ENCODE measurements at places on chromosomes 11 and 22. TPM values are rescaled to one million over a fixed set of nuclear protein-coding genes. Genes with fewer than 3 reads are reported as not detected.

SLC25A45 gene
- total RNA-seq = 0.47 TPM

DNA sequence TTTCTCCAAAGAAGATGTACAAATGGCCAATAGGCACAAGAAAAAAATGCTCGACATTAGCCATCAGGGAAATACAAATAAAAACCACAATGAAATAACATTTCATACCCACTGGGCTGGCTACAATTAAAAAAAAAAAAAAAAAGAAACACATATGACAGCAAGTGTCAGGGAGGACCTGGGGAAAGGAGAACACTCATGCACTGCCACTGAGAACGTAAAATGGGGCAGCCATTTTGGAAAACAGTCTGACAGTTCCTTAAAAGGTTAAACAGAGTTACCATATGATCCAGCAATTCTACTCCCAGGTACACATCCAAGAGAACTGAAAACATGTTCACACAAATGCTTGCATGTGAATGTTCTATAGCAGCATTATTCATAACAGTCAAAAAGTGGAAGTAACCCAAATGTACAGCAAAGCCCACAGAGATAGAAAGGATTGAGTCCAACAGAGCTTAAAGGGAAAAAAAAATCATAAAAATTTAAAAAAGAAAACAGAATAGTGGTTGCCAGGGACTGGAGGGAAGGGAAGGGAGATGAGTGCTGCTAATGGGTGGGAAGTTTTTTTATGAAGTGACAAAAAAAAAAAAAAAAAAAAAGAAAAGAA lies 48.4 kb upstream of the CYP2D6 start:
- no peaks in the 10 kb centered on the region for H3K27me3 ChIP-seq
- H3K4me3 ChIP-seq = no peak overlapping the region
- no peaks in the 10 kb centered on the region for H3K36me3 ChIP-seq

- no peak for DNase-seq
- peaks cover 15% of the 10 kb centered on the region for H3K27me3 ChIP-seq
- H3K36me3 ChIP-seq = no peaks in the 10 kb centered on the region
- peaks cover 12% of the 10 kb centered on the region for H3K4me1 ChIP-seq
Measured at GRCh38 chr11:33734441-33735270, 1.6 kb downstream of the CD59 start.

DNA sequence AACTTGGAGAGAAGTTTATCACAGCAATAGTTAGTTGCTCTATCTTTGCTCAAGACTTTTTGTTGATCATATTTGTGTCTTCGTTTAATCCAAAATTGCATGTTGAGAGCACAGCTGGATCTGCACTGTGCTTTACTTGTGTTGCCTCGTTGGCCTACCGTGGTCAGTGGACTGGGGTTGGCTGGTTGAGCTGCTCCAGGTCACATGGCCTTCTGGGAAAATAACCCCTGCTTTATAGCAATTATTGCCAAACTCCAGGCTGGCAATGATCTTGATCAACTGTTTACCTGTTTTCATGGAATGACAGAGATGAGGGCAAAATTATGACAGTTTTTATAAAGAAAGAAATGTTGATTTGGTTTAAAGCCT lies 5.7 kb upstream of the PLET1 start:
- H3K4me3 ChIP-seq = no peak overlapping the region
- DNase-seq = no peak
- H3K4me1 ChIP-seq = no peaks in the 10 kb centered on the region
- H3K27me3 ChIP-seq = no peaks in the 10 kb centered on the region
- no peaks in the 10 kb centered on the region for H3K36me3 ChIP-seq

SLN gene
- not detected for total RNA-seq

- H3K4me3 ChIP-seq = no peak overlapping the region
- DNase-seq = no peak
- H3K27ac ChIP-seq = no peak overlapping the region
- no peaks in the 10 kb centered on the region for H3K36me3 ChIP-seq
Measured at GRCh38 chr11:18254781-18255361, 6.4 kb upstream of the SAA2 start.

- no peak for DNase-seq
- H3K27me3 ChIP-seq = no peaks in the 10 kb centered on the region
- no peak overlapping the region for H3K4me3 ChIP-seq
- H3K4me1 ChIP-seq = peaks cover under 1% of the 10 kb centered on the region
- H3K36me3 ChIP-seq = no peaks in the 10 kb centered on the region
- no peak overlapping the region for H3K27ac ChIP-seq
Measured at GRCh38 chr11:73206801-73207200, 11.3 kb upstream of the P2RY2 start.

GRCh38 chr11:838441-839279 lies 3.7 kb downstream of the POLR2L start:
- peaks cover 7% of the 10 kb centered on the region for H3K27me3 ChIP-seq
- no peak overlapping the region for H3K4me3 ChIP-seq
- no peaks in the 10 kb centered on the region for H3K36me3 ChIP-seq
- peak; percentile 47 for DNase-seq
- no peak overlapping the region for H3K27ac ChIP-seq
- H3K4me1 ChIP-seq = peaks cover 11% of the 10 kb centered on the region

- no peak for DNase-seq
- H3K4me1 ChIP-seq = peaks cover 40% of the 10 kb centered on the region
- no peak overlapping the region for H3K4me3 ChIP-seq
- no peaks in the 10 kb centered on the region for H3K27me3 ChIP-seq
- H3K27ac ChIP-seq = no peak overlapping the region
Measured at GRCh38 chr11:121235057-121235456, 57.5 kb upstream of the SC5D start.

DNA sequence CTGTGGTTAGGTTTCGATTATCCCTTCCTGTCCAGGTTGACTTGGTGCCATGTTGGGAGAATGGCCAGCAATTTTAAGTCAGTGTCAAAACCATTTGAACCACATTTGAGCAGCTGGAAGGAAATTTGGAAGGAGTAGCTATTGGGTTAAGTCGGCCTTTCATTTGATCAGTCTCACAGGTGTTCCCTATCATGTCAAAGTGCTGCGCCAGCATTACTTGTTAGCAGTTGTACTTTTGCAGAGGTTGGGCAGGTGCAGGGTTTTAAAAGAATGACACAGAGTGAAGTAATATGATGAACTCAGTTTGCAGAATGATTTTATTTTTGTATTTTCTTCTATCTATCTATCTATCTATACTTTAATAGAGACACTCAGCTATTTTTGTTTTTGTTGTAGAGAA lies 6.4 kb upstream of the TYMP start:
- H3K27ac ChIP-seq = no peak overlapping the region
- DNase-seq = no peak
- H3K4me1 ChIP-seq = peaks cover 7% of the 10 kb centered on the region
- no peaks in the 10 kb centered on the region for H3K36me3 ChIP-seq
- peaks cover 31% of the 10 kb centered on the region for H3K27me3 ChIP-seq

DNA sequence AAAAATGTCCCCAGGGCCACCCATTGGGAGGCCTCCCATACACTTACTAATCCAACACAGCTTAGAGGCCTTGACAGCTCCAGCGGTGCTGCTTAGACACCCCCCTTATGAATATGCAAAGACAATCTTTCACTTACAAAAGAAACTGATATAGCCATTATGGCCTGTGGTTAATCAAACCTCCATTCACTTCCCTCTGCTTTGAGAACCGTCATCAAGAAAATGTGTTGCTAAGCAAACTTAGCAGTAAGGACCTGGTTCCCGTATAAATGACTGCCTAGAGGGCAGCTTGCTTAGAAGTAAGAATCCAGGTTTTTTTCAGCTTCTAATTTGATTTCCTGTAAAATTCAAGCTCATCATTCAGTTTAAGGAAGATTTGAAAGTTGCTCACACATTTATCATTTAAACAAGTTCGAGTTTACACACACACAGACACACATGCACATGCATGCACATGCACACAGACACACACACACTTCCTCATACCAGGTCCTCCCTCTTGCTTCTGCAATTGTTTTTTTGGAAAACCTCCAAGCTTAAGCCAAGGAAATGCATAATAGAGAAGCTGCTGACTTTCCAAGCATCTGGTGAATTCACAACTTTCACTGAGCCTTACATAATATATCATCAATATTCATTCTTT lies 137.7 kb upstream of the BLID start:
- peak; percentile 38 for DNase-seq
- H3K4me3 ChIP-seq = no peak overlapping the region
- no peaks in the 10 kb centered on the region for H3K36me3 ChIP-seq
- peaks cover 22% of the 10 kb centered on the region for H3K4me1 ChIP-seq
- no peak overlapping the region for H3K27ac ChIP-seq

ARVCF gene
- 35.4 TPM for total RNA-seq

GRCh38 chr11:72426103-72426757 lies 8.1 kb downstream of the CLPB start:
- no peaks in the 10 kb centered on the region for H3K36me3 ChIP-seq
- DNase-seq = no peak
- H3K27me3 ChIP-seq = no peaks in the 10 kb centered on the region
- no peak overlapping the region for H3K27ac ChIP-seq
- H3K4me3 ChIP-seq = no peak overlapping the region
- H3K4me1 ChIP-seq = no peaks in the 10 kb centered on the region

GRCh38 chr11:2187280-2187707 lies 15.7 kb upstream of the TH start:
- peaks cover 17% of the 10 kb centered on the region for H3K27me3 ChIP-seq
- H3K4me1 ChIP-seq = peaks cover 28% of the 10 kb centered on the region
- H3K27ac ChIP-seq = no peak overlapping the region
- DNase-seq = no peak

SLC25A18 gene
- 0.88 TPM for total RNA-seq

GRCh38 chr22:27337676-27338075 lies 463.9 kb downstream of the MN1 start:
- H3K36me3 ChIP-seq = no peaks in the 10 kb centered on the region
- H3K27me3 ChIP-seq = peaks cover 5% of the 10 kb centered on the region

DNA sequence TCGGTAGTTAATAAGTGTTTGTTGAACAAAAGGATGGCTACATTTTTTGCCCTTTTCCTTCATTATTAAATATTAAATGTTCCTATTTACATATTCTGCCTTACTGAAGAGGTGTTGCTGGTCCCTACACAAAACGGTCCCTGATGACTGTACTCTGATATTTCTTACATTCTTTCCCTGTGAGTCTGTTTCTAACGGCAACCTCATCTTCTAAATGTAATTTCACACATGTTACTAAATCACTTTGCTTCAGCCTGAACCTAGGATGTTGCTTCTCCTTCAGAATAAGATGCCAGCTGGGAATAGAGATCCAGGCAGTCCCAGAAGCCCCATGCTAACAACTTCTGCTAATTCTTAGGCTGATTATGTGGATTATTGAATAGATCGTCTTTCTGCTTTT lies 50.3 kb downstream of the SPON1 start:
- no peaks in the 10 kb centered on the region for H3K36me3 ChIP-seq
- no peak overlapping the region for H3K4me3 ChIP-seq
- DNase-seq = no peak
- H3K4me1 ChIP-seq = no peaks in the 10 kb centered on the region
- H3K27ac ChIP-seq = no peak overlapping the region

DEUP1 gene
- not detected for total RNA-seq

DNA sequence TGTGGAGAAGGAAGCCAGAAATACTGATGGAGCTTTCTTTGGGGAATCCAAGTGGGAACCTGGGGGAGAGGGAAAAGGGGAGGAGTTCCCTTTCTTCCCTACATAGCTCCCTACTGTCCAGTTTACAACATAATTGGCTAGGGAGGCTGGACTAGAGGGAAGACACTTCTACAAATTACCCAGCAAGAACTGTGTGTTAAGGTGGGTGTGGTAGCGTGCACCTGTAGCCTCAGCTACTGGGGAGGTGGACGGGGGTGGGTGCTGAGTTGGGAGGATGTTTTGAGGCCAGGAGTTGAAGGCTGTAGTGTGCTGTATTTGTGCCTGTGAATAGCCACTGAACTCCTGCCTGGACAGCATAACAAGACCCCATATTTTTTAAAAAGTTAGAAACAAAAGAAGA lies 74.0 kb downstream of the NAV2 start:
- H3K4me3 ChIP-seq = no peak overlapping the region
- H3K27me3 ChIP-seq = no peaks in the 10 kb centered on the region
- no peaks in the 10 kb centered on the region for H3K36me3 ChIP-seq
- peaks cover 10% of the 10 kb centered on the region for H3K4me1 ChIP-seq
- H3K27ac ChIP-seq = no peak overlapping the region
- no peak for DNase-seq

HEPACAM gene
- total RNA-seq = not detected

DNA sequence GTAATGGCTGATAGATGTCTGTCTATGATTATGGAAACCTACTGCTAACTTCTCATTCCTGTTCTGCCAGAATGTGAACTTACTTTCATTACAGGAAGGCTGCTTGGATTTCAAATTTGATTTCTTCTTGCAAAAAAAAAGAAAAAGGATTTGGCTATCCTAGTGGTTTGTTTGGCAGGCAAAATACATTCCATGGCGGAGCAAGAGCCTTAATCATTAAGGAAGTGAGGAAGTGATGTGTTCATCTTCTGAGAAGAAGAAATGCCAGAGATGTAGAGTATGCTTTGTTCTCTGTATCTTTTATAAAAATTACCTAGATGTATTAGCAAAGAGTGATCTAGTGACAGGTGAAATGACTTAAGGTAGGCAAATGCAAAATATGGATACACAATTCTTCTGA lies 356.3 kb downstream of the SOX6 start:
- H3K27me3 ChIP-seq = peaks cover 18% of the 10 kb centered on the region
- no peak for DNase-seq
- peaks cover 14% of the 10 kb centered on the region for H3K4me1 ChIP-seq
- H3K36me3 ChIP-seq = no peaks in the 10 kb centered on the region
- no peak overlapping the region for H3K27ac ChIP-seq

- no peak overlapping the region for H3K27ac ChIP-seq
- no peaks in the 10 kb centered on the region for H3K36me3 ChIP-seq
- no peak overlapping the region for H3K4me3 ChIP-seq
- peak; percentile 93 for DNase-seq
Measured at GRCh38 chr22:37428649-37429586, 1.6 kb upstream of the ELFN2 start.

DNA sequence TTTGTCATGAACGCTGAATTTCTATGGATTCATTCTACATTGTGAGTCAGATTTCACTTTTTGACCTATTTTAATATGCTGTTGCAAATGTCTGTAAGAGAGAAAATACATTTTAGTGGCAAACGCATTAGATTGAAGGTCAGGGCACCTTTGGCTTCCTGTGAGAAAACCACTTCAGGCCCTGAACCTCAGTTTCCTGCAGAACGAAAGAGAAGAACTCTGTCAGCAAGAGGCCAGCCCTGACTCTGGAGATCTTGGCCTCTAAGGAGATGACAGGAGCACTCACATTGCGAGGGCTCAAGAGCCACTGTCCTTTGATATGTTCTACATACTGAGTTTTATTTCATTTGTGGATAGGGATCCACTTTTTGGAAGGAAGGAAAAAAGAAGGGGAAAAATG lies 83.6 kb downstream of the KCNJ1 start:
- H3K4me1 ChIP-seq = peaks cover 44% of the 10 kb centered on the region
- no peak for DNase-seq
- H3K27ac ChIP-seq = no peak overlapping the region
- H3K36me3 ChIP-seq = no peaks in the 10 kb centered on the region

GRCh38 chr22:21569459-21570170 lies 2.1 kb downstream of the UBE2L3 start:
- peak; percentile 63 for DNase-seq
- H3K36me3 ChIP-seq = no peaks in the 10 kb centered on the region
- H3K27me3 ChIP-seq = no peaks in the 10 kb centered on the region
- no peak overlapping the region for H3K27ac ChIP-seq
- peak overlapping the region; percentile 98 for H3K4me3 ChIP-seq
- H3K4me1 ChIP-seq = peaks cover 25% of the 10 kb centered on the region

GRCh38 chr11:122746050-122746478 lies 90.5 kb downstream of the UBASH3B start:
- H3K27me3 ChIP-seq = no peaks in the 10 kb centered on the region
- no peak for DNase-seq
- H3K27ac ChIP-seq = no peak overlapping the region
- no peaks in the 10 kb centered on the region for H3K36me3 ChIP-seq
- H3K4me3 ChIP-seq = no peak overlapping the region
- H3K4me1 ChIP-seq = peaks cover 18% of the 10 kb centered on the region
